ENCODE measurements at places on chromosomes 2 and 18. TPM values are rescaled to one million over a fixed set of nuclear protein-coding genes. Genes with fewer than 3 reads are reported as not detected.

DNA sequence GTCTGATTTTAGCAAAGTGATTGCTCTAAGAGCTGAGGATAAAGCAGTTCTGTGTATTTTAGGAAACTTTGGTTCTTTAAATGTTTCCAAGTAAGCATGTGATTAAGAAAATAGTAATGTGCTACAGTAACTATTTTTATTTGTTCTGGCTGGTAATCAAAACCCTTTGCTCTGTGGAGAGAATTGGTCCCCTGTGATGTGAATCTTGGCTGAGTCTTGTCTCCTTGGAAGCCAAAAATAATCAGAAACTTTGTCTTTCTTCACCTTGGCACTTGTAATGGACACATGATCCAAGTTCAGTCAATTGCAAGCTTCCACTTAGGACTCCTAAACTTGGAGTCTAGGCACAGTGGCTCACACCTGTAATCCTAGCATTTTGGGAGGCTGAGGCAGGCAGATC lies 422.7 kb upstream of the CDH20 start:
- DNase-seq = no peak

The UGT1A10 gene
- not detected for polyA plus RNA-seq

- DNase-seq = no peak
Measured at GRCh38 chr2:13260402-13260801, 543.7 kb downstream of the TRIB2 start.

GRCh38 chr2:33210626-33211025 lies 263.9 kb downstream of the LTBP1 start:
- no peak for DNase-seq

The CHRND gene
- 0.65 TPM for polyA plus RNA-seq

The ST8SIA5 gene
- polyA plus RNA-seq = 0.90 TPM

GRCh38 chr2:236400594-236401360 lies 136.6 kb upstream of the ASB18 start:
- DNase-seq = no peak

The PASK gene
- polyA plus RNA-seq = 14.9 TPM

- DNase-seq = no peak
Measured at GRCh38 chr2:232959139-232959538, 53.9 kb downstream of the NGEF start.

DNA sequence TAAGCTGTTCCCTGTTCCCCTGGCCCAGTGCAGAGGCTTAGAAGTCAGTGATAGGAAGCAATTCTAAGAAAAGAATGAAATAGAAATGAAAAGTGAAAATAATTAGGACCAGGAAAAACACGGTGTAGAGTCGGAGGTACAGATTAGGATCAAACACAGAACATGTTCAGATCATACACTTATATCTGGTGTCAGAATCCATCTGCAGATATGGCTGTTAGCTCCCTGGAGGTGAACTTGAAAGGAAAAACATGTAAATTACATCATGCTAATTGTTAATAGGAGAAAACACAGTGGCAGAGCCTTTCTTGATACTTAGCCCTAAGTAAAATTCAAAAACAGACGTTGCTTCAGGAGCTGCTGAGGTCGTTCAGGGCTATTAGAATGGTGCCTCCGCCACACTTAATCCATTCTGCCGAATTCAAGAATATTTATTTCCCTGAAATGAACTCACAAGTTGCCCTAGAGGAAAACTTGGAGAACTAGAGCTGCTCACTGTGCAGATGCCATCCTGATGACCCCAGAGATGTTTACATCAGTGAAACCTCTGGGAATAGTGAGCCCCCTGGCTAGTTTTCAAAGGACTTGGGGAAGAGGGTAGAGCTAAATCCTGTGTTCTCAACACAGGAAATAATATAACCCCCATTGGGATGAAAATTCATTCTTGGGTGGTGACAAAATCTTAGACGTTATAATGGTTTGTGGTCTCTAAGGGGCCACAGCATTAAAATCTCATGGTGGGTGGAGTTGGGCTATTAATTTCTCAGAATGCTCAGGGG lies 27.5 kb downstream of the LPIN1 start:
- no peak for DNase-seq

GRCh38 chr18:12741351-12741750 lies 38.5 kb downstream of the PSMG2 start:
- DNase-seq = no peak

The MRPS5 gene
- 75.7 TPM for polyA plus RNA-seq

- no peak for DNase-seq
Measured at GRCh38 chr2:160612266-160612856, 118.8 kb upstream of the RBMS1 start.

DNA sequence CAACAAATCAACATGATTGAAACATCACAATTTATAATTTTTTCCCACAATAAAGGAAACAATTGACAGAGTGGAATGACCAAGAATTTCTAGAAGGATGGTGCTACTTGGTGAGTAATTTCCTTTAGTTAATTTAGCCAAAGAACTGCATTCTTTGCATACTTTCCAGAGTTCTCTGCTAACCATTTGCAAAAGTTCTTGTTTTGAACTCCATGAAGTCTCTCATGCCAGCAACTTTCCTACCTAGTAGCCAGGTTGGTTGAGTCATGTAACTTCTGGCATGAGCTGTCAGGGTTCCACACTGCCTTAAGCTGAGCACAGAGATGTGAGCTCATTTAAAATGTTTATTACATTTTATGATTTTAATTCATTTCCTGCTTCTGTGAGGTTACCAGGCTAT lies 539.6 kb downstream of the PID1 start:
- DNase-seq = no peak

The SDC1 gene
- 36.1 TPM for polyA plus RNA-seq

The ABCG8 gene
- polyA plus RNA-seq = 1.0 TPM

The RRM2 gene
- polyA plus RNA-seq = 56.2 TPM

DNA sequence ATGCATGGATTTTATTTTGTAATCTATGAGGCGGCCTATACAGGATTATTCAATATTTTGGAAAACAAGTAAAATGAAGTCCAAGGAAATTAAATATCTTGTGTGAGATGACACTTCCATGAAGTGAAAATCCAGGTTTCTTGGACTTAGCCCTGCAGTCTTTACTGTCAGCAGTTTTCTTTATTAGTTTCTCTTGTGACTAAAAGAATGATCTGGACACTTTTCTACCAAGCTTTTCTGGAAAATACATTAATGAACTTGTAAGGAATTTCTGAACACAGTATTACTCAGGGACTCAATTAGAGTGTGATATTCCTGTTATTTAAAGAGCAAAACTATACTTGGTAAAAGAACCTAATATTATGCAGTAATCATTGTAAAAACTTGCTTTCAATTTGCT lies 610.4 kb upstream of the SLC8A1 start:
- no peak for DNase-seq

- DNase-seq = no peak
Measured at GRCh38 chr2:189298481-189298880, 118.9 kb upstream of the COL5A2 start.

The FSIP2 gene
- polyA plus RNA-seq = 1.9 TPM

DNA sequence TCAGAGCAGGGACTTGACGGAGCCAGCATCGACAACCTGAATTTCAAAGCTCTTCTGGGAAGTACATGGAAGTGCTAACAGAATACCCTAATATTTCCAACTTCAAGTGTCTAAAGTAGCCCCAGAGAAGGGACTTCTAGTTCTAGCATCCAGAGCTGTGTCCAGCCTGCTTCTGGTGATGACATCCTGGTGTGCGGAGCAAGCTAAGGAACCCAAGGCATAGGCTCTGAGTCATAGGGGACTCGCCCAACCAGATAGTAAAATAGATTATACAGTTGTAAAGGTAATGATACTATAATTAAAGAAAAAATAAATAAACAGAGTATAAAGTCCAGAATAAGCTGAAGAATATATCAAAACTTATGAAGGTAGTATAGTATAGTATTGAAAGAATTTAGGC lies 108.1 kb upstream of the SERPINE2 start:
- no peak for DNase-seq

GRCh38 chr2:4258563-4258962 lies 555.2 kb downstream of the DCDC2C start:
- no peak for DNase-seq

DNA sequence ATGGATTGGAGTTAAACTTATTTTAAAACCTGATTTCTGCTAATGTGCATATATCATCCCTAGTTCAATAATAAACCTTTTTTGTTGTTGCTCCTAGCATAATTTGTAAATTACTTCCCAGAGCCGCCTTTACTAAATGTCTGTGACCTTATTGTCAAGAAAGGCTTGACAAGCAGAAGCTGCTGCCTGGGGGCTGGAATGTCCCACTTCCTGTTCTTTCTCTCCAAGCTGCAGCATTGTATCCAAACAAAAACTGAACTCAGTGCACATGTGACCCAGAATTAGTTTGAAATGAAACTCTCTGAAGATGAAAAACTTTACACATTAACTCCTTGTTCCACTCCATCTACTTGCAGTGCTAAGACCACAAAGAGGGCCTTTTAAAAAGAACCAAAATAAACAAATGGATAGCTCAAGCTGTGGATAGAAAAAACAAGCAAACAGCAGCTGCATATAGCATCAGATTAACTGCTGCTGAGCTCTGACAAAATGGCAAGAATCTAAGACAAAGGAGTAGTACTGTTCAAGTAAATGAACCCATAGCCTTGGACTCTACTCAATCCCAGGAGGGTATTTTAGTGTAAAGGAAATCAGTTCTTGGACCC lies 99.8 kb upstream of the NEUROD1 start:
- DNase-seq = peak; percentile 65

DNA sequence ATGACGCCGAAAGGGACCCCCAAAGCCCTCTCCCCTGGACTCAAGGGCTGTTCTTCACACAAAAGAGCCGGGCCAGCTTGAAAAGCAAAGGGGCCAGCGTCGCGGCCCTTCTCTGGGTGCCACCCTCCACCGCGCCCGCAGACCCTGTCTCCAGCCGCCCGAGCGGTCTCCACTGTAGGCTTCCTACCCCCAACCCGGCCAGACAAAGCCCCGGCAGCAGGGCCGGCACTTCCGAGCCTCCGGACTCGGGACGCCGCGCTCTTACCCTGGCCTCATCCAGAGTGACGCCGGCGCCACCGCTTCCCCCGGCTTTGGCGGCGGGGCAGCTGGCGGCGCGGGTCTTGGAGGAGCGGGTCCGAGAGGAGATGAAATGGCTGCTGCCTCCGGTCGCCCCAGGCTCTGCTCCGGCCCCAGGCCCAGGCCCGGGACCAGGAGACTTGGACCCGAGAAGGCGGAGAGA lies 603 bp downstream of the ATAD2B start:
- no peak for DNase-seq

DNA sequence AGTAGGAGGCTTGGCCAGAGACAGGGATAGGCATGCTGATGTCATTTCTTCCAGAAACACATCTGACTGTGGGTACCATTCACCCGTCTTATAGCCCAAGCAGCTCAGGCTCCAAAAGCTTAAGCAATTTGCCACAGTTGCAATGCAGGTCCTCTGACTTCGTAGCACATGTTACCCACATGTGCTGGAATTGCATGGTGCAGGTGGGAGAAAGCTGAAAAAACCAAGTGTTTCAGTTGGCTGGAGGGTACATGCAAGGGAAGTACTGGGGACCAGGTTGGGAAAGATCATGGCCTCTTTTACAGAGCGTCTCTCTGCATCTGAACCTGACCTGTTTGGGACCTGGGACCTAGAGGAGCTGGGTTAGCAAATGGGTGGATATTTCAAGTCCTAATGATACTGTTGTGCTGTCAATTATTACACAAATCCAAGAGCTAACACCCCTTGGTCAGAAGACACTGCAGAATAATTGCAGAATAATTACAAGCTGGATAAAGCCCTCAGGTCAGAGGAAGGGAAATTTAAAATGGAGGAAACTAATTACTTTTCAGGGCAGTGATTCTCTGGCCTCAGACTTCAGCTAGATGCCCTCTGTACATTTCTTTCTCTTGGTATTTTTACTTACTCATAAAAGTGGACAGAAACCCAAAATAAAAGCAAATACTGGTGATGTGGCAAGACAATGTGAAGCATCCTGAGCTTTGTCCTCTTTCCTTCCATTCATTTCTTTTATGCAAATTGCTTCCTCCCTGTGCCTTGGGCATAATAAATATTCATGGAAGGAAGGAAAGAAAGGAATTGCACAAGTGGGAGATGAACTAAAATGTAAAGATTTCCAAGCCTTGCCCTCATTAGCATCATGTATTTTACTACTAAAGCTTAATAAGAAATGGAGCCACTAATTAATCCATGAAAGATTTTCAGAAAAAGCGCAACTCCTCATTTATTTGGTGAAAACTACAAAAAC lies 45.6 kb upstream of the TTC39C start:
- DNase-seq = no peak

The SNTG2 gene
- 2.7 TPM for polyA plus RNA-seq

The LBX2 gene
- polyA plus RNA-seq = 4.0 TPM

DNA sequence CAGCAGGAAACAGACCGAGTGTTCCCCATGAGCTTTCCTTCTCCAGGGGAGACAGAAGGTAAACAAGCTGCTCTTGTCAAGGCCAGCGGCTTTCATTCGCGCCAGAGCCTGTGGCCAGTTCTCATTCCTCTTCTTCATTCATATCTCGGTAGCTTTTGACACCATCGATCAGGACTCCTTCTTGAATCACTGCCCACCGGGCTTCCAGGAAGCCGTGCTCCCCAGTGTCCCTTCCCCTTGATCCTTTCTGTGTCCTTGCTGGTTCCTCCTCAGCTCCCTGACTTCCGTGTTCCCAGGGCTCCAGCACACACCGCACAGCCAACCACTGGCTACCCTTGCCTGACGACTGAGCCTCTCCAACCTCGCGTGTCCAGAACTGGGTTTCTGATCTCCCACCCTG lies 14.1 kb downstream of the SLC66A3 start:
- no peak for DNase-seq

DNA sequence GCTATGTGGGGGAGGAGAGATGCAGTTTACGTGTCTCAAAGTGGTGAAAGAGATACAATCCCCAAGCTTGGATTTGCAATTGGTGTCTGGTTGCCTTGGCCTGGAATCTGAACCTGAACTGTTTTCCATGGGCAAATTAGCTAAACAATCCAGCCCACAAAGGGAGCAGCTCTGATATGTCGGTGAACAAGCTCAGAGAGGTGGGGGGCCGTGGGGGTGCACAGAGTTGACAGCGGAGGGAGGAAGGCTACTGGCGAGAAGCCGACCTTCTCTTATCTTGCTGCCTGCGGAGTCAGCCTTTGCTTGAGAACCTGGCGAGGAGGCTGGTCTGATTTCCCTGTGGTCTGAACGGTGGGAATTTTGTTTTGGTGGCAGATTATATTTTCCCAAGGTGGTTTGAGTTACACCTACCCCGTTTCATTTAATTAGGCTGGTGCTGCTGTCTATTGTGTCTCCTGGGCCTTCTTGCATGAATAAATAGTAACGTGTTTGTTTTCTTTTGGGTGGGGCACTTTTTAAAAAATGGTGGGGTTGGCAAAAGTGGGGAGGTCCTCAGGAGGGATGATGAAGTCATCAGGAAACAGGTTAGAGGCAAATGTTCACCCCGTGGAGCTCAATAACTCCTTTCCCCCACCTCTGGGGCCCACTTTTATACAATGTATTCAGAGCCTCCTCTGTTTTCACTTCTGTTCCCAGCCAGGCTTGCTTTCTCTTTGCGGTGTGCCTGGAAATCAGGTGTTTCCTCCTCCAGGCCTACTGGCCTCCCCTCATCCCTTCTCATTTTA lies 80.9 kb upstream of the IGFBP5 start:
- DNase-seq = no peak

The GAL3ST2 gene
- 0.18 TPM for polyA plus RNA-seq

The ERMN gene
- 0.18 TPM for polyA plus RNA-seq

GRCh38 chr2:73984922-73985307 lies 205 bp downstream of the TET3 start:
- no peak for DNase-seq

GRCh38 chr2:38147333-38148121 lies 71.6 kb upstream of the CYP1B1 start:
- DNase-seq = no peak
